ENCODE measurements at places on chromosomes 6 and 20. TPM values are rescaled to one million over a fixed set of nuclear protein-coding genes. Genes with fewer than 3 reads are reported as not detected.

SLPI gene
- not detected for total RNA-seq

FHL5 gene
- total RNA-seq, result not detected

RNF217 gene
- 25.9 TPM for total RNA-seq

SLC13A3 gene
- total RNA-seq, result 1.3 TPM

FBXO5 gene
- 0.82 TPM for total RNA-seq

NEURL2 gene
- 3.5 TPM for total RNA-seq

TAF4 gene
- 2.4 TPM for total RNA-seq

FOXF2 gene
- 0.08 TPM for total RNA-seq

CLPSL1 gene
- not detected for total RNA-seq

NUP153 gene
- 11.5 TPM for total RNA-seq

Measured in smooth muscle cell of the coronary artery (primary cell).